CD8-positive, alpha-beta memory T cell (primary cell): ENCODE measurements at places on chromosomes 12 and 14.
A peak's percentile ranks its signal among the peaks of the same experiment; 100 is the strongest.

- DNase-seq: no peak
These were observed 592.0 kb downstream of the KCNH5 start for GRCh38 chr14:62453226-62453625.

DNA sequence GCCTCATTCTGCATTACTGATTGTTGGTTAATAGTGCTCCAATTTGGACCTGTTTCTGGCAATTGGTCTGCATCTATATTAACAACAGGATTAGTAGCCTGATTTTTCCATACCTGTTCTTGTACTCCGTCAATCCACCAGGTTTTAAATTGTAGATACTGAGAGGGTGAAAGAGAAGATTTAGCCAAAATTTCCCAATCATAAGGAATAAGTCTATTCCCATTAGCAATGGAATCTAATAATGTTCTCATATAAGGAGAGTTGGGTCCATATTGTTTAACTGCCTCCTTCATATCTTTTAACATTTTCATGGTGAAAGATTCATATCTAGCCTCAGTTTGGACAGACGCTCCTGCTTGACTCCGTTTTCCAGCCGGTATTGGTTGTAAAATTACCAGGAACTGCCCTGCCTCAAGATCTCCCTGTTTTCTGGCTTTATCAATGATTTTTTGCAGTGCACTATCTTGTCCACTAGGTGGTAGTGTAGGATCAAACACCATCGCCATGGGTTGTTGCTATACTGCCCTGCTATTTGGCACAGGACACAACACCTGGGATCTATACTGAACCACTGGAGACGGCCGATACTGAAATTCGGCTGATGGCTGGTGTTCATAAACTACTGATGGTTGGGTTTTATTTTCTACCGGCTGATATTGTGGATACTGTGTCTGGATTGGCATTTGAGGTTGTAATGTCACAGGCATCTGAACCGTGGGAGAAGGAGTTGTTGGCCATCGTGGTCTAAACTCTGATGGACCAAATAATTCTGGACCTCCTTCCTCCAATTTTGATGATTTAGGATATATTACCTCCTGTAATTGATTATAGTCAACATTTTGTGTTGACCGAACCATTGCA lies 25.2 kb downstream of the DHRS4L2 start:
- DNase-seq: peak; percentile 39

GRCh38 chr14:87066221-87066817 lies 926.7 kb downstream of the GALC start:
- DNase-seq: no peak

DNA sequence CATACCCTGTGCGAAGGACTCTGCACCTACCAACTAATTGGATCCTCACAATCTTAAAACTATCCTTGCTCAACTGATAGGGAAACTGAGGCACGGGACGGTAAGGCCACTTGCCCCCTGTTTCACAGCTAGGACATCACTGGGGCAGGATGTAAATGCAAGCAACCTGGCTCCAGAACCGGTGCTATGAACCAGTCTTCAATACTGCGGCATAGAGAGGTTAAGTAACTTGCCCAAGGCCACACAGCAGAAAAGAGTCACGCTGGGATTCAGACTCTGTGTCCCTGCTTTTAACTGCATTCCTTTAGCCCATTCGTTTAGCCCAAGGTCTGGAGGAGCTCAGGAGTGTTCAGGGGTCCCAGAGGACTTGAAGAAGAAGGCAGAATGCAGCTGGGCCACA lies 76.1 kb downstream of the NCOR2 start:
- no peak for DNase-seq

DNA sequence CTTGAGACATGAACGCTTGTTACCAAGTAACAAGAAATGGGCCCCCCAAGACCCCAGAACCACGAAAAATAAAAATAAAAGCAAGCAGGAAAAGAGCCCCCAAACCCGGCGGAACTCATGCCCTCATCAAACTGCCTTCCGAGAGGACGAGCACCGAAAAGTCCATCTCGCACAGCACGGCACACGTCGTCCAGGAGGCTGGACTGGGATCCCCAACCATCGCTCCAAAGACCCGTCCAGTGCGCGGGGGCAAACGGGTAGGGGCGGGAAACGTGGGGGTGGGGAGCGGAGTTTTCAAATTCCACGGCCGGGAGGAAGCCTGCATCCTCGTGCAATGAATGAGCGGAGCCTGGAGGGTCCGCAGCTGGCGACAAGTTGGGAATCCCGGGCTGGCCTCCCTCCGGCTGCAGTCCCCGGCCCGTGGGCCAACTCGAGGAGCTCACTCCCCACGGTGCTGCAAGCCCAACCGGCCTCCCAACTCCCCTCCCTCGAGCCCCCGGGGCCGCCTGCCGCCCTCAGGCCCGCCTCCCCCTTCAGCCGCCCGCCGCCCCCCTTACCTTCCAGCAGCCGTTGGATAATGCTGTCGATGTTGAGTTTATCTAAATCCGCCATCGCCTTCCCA lies 484 bp downstream of the PPP1CC start:
- DNase-seq: no peak

DNA sequence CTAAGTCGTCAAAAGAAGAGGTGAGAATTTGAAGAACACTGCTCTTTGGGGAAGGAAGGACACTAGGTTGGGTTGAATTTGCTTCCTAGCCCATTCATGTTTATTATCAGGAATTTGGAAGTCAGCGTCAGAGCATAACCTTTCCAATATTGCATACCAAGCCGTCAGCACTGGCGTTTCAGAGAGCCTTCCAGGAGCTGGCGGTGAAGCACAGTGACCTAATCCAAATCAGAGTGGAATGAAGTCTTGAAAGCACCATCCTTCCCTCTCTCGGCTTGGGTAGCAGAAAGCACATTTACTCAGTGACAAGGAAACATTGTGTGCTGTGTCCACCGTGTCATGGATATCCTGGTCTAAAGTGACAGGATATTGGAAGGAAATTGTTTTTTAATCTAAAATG lies 240.3 kb upstream of the PELI2 start:
- no peak for DNase-seq

- DNase-seq: no peak
These were observed 13.3 kb downstream of the SBNO1 start for GRCh38 chr12:123351349-123351748.

- DNase-seq: no peak
These were observed 12.6 kb downstream of the CFL2 start for GRCh38 chr14:34701808-34702207.

- no peak for DNase-seq
These were observed 600.9 kb upstream of the FLRT2 start for GRCh38 chr14:84929086-84929485.

DNA sequence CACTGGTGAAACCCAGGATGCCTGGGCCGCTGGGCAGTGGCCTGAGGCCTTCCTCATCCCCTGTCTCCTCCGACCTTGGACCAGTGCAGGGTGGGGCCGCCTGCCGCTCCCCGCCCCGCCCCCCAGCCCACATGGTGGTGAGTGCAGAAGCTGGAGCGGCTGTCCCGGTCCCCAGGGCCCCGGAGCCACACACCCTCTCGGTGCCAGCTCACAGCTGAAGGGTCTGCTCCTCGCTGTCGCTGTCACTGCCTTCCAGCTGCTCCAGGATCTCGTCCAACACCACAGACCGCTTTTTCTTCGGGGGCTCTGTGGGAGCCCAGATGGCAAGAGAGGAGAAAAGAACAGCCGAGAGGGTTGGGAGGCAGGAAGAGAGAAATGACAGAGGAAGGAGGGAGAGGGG lies 143.1 kb downstream of the RBM19 start:
- DNase-seq: no peak

DNA sequence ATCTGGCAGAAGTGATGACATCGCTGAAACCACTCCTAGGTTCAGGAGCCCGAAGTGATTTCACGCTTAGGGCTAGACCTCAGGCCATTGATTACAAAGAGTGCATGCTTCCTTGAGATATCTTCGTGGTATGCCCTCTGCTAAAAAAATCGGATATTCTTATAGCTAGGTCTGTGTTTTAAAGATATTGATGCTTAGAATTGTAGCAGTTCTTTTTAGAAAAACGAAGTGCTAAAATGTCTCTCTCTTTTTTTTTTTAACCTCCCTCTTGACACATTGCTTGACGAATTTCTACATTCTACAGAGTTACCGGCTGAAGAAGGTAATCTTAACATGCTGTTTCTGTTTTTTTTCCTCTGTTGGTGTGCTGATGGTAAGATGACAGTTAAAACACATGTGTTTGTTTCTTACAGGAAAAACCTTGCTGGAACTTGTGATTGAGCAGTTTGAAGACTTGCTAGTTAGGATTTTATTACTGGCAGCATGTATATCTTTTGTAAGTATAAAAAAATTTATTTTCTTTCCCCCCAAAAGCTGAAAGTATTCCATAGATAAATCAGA lies 1.3 kb downstream of the ATP2A2 start:
- DNase-seq: no peak

DNA sequence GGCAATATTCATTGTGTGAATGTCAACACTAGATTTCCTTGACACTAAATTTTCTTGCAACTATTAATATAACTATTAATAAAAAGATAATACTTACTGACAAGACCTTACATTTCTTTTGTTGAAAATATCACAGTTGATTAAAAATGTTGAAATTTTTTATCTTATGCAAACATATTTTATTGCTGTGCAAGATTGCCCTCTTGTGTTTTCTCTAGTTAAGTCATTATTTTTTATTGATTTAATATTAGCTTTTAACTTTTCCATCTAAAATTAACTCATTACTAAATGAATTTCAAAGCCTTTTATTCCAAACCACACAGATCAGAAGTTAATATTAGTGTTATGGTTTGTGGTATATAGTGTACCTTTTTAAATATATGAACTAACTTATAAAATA lies 11.7 kb upstream of the NAA30 start:
- no peak for DNase-seq

GRCh38 chr14:50740856-50741255 lies 72.8 kb upstream of the SAV1 start:
- DNase-seq: no peak

- DNase-seq: no peak
These were observed 1.0 kb upstream of the CAMKK2 start for GRCh38 chr12:121297435-121297991.
